Fibroblast of pulmonary artery (primary cell): ENCODE measurements at places on chromosomes 6 and 20.

- no peak for DNase-seq
Observed at GRCh38 chr20:19451923-19452295, 239.5 kb downstream of the SLC24A3 start.

- DNase-seq = no peak
Observed at GRCh38 chr6:79634491-79635231, 3.5 kb downstream of the SH3BGRL2 start.

GRCh38 chr6:2877960-2878359 is 25.1 kb downstream of the SERPINB9 start:
- DNase-seq = no peak

GRCh38 chr6:108598305-108598863 is 37.7 kb downstream of the FOXO3 start:
- peak; percentile 36 for DNase-seq

- no peak for DNase-seq
Observed at GRCh38 chr6:53584726-53585125, 39.8 kb upstream of the GCLC start.

DNA sequence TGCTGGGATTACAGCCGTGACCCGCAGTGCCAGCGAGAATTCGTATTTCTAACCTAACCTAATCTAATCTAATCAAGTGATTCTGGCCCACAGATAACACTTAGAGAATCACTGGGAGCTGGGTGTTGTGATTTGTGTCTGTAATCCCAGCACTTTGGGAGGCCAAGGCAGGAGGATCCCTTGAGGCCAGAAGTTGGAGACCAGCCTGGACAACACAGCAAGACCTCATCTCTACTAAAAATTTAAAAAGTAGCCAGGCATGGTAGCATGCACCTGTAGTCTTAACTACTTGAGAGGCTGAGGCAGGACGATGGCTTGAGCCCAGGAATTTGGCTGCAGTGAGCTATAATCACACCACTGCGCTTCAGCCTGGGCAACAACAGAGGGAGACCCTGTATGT is 21.4 kb upstream of the NCOA3 start:
- no peak for DNase-seq

GRCh38 chr6:65191471-65191870 is 515.6 kb downstream of the EYS start:
- DNase-seq = no peak

DNA sequence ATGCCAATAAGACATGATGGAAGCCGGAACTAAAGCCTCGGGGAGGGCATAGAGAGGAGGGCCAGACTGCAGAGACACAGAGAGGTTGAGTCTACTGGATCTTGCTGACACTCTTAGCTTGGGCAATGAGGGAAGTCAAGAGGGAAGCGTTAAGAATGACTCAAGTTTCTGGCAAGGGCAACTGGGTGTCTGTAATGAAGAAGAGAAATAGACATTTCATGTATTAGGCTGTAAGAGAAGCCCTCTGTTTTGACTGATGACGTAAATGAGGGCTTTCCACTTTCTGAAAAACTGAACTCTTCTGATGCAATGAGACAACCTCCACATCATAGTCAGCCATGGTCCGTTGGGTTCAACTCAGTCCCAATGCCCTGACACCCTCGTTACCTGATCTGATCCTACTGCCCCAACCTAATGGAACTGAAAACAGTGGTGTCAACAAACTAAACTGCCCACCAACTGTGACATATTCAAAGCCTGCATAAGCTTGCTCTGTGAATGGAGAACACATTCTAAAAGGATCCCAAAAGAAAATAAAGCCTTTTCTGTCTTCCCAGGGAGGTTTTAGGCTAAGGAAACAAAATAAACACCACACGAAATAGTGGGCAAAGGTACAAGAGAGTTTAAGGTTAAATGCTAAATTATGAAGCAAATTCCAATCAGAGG is 45.8 kb upstream of the PNRC1 start:
- peak; percentile 97 for DNase-seq

- DNase-seq = no peak
Observed at GRCh38 chr20:34710568-34710839, 6.4 kb downstream of the TP53INP2 start.

GRCh38 chr20:4949833-4950178 is 51.5 kb downstream of the SLC23A2 start:
- peak; percentile 70 for DNase-seq

GRCh38 chr20:17227669-17228623 is 1.1 kb downstream of the PCSK2 start:
- no peak for DNase-seq

- no peak for DNase-seq
Observed at GRCh38 chr6:18352842-18353241, 34.3 kb upstream of the RNF144B start.

DNA sequence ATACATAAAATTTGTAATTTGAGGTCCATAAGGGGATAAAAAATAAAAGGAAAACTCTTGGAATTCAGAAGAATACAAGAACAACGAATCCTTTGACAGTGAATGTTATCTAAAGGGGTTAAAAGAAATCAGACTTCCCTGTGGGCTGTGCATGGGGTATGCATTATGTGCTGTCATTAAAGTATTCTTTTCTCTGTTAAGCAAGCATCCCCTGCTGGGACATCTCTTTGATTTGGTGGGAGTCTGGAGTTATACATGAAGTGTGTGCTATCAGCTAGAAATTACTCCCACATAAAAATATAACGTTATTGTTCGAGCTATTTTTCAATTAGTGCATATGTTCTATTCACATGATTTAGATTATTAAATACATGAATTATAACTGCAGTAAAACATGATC is 195.2 kb downstream of the CENPW start:
- no peak for DNase-seq

DNA sequence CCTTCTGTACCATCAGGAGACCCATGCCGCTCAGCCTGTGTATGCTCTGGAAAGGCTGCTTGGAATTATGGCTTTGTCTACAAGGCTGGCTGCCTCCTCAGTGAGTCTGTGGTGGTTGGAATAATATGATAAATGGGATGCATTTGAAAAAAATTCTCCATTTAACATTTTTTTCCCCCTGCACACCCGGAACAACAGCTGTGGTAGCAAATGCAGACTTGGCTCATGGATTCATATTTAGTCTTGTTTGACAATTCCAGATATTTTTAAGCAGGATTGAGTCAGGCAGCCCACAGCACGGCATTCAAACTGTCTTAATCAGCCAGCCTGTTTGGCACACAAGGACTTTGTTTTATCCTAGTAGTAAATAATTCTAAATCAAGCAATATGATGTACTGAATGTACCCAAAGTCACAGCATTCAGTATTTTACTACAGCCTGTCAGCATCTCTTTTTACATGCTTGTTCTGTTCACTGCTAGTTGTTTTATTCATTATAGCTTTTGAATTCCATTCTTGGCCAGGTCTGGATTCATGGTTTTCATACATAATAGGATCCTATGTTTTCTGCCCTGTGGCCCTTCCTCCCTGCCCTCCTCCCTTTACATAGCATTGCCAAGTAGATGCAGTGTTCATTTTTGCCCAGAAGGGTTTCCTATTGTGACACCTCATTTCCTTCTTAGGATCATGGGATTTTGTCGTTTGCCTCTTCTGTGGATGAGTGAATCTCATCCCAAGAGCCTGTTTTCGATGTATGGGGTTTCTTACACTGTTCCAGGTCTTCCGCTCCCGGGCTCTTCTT is 68.1 kb downstream of the LRRC1 start:
- DNase-seq = peak; percentile 55

DNA sequence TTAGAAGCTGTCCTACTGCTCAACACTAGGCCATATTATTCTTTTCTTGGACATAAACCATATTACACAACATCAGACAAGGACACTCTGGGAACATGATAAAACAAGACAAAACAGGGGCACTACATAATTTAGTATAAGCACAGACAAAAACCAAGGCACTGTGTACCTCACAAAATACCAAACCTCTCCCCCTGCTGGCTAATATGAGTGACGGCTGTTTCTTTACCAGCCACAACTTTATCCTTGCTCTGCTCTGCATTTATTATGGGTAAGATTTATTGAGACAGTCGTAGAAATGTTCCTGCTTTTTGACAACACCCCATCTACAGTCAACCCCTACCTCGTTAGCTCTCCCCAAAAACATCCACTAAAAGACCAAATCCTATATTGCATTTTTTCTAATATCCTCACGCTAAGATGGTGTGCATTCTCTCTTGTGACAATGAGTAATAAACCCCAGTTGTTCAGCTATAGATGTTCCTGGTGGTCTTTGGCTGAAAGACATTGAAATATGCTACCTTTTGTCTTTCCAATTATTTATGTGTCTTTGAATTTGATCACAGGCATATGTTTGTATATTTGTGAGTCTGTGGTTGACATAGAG is 23.8 kb upstream of the POLR1H start:
- DNase-seq = peak; percentile 48

GRCh38 chr20:51385646-51386530 is 156.6 kb downstream of the NFATC2 start:
- peak; percentile 63 for DNase-seq

DNA sequence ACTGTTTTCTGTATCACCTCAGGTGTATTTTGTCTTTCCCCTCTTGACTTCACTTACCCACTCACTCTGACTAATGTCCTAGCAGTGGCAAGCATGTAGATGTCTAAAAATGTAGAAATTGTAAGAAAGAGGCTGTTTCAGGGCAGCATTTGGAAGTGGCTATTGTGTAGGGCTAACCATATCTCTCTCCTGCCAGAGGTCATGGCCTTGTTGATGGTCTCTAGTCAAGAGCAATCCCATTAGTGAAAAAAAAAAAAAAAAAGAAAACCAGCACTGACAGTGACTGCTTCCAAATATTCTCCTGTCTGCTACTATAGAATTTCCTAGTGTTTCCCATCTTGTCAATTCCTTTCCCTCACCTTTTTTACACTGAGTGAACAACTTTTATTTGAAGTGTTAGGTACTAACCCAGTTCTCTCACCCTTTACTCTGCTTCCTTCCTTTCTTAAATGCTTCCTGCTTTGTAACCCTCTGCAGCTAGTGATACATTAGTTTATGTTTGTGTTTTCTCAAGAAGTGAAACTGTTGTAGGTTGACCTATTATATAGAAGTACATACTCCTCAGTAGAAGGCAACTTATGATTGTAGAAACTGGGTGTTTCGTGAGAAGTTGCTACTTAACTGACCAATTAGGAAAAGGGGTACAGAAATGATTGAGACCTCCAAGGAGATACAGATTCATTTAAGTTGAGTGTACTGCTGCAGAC is 174.1 kb upstream of the PTPRK start:
- no peak for DNase-seq

GRCh38 chr20:58712151-58712791 is 19.7 kb downstream of the NPEPL1 start:
- DNase-seq = no peak

- DNase-seq = no peak
Observed at GRCh38 chr6:11130605-11131004, 19.1 kb upstream of the ERVFRD-1 start.

GRCh38 chr6:128403618-128404444 is 116.6 kb downstream of the PTPRK start:
- DNase-seq = no peak

GRCh38 chr20:8663424-8663823 is 405.5 kb upstream of the PLCB4 start:
- no peak for DNase-seq

DNA sequence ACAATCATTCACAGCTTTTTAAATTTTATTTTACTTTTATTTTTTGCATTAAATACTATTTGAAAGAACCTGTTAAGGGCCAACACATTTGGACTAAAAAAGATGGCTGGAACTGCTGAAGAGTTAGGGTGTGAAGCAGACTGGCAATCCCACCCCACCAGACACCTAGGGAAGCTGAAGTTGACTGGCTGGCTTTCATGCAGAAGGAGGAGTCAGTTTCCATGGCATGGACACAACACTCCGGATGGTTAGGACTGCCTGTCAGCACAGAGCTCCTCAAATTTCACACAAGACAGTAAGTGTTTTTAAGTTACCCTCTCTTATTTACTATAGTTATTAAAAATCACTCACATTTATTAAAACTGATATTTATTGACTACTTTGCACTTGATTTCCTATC is at the start of gene ANKRD66:
Gene ANKRD66 (plus strand): TSS at position 238 of the 400 bp plus-strand sequence. CDS start 5,016 bp downstream, outside the sequence.
- DNase-seq = no peak

DNA sequence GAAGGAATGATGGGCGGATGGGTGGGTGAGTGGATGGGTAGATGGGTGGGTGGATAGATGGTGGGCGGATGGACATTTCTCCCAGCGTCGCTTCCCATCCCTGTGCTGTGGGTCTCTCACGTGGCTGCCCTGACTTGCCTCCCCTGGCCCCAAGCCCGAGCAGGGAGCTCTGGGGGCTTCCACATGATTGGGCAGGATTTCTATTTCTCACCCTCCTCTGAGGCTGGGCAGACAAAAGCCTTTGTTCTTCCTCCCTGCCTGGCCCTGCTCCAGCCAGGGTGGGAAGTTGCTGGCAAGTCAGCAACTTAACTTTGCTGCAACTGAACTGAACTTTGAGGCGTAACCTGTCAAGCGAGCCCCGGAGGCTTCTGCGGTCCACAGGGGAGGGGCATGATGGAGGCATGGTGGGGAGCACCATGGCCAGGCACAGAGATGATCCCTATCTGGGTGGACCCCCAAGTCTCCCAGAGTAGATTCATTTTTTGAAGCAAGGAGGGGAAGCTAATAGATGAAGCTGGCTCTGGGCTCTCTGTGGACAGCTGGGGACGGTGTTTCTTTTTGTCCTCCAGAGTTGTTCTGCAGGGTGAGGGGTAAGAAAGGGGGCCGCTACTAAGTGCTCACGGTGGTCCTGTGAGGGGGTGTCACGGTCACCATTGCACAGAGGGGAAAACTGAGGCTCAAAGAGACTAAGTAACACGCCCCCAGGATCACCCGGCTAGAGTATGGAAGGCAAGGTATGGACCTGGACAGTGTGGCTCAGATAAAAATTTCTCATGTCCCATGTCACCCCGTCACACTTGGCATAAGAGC is 140.1 kb downstream of the CEBPB start:
- peak; percentile 56 for DNase-seq

GRCh38 chr6:137699031-137699683 is 167.9 kb upstream of the TNFAIP3 start:
- no peak for DNase-seq

DNA sequence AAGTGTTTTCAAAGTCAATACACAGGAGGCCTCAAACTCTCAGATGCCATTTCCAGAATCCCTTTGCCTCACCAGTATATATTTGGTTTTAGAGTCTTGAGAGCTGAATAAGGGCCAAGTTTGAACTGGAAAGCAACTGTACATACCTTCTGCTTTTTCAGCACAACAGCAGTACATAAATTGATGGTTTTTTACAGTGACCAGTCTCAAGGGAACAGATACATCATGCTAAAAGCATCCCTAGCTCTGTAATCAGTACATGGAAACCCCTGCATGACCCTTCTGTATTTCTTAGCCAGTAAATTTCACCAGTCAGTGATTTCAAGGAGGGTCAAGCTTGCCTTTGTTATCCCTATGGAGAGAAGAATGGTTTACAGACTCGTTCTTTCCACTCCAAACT is 40.6 kb upstream of the ECHDC1 start:
- DNase-seq = peak; percentile 47

GRCh38 chr6:16690608-16691142 is 70.6 kb downstream of the ATXN1 start:
- peak; percentile 91 for DNase-seq
